ENCODE measurements at places on chromosomes 11 and 22.
A peak's percentile ranks its signal among the peaks of the same experiment; 100 is the strongest.

DNA sequence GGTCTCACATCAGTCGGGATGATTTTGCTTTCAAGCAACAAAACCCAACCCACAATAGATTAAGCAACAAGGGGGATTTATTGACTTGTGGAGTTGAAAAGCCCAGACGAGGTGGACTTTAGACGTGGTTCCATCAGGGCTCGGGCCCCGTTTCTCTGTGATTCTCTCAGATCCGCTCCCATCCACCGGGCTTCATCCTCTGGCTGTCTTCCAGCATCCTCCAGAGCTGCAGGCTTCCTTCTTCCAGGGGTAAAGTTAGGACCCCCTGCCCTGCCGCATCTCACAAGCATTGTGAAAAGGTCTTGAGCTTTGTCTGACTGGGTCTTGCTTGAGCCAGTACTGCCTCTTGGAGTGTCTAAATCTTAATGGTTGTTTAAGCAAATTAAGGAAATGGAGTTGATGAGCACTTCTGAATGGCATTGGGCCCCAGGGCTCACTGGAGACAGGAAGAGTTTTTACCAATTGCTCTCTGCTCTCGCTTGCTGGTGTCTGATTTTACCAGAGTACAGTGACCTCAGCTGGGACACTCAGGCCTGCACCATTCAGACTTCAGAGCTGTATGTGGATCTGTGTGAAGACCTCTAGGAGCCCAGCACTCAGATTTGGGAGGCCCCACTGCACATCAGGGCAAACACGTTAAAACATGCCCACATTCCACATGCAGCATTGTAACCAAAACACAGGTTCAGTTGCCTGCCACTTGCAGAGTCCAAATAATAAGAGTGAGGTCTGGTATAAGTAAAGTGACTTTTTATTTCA is 13.5 kb upstream of the FTH1 start:
- no peak for DNase-seq

- no peak for DNase-seq
Observed at GRCh38 chr11:69642549-69642912, 1.6 kb downstream of the CCND1 start.

- DNase-seq = no peak
Observed at GRCh38 chr22:43532301-43533155, 120.7 kb downstream of the MPPED1 start.

- DNase-seq = no peak
Observed at GRCh38 chr11:86230921-86231434, 13.6 kb upstream of the EED start.

DNA sequence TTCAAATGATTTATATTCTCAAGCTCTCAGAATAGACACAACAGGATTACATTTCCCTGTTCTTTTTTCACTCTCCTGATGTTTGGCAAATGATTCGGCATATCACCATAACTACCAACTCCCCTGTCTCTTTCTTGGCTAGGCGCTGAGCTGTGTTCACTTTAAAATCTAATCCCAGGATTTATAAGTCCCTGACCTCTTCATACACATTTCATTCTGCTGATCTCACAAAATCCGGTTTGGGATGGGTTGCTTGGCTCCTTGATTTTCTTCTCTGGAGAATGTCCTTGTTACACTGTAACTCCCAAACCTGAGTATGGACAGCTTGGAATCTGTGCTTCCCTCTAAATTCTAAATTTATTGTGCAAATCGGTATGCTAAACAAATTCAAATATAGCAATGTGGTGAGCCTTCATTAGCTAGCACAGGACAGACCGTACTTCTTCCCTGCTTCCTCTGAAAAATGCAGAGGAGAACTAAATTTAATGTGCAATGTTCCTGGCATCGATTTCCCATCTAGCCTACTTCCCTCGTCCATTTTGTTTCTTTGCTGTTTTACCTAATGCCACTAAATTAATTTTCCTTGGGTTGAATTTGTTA is 858.5 kb upstream of the FAT3 start:
- no peak for DNase-seq

GRCh38 chr11:74449369-74449931 is 17.9 kb downstream of the KCNE3 start:
- DNase-seq = peak; percentile 91

DNA sequence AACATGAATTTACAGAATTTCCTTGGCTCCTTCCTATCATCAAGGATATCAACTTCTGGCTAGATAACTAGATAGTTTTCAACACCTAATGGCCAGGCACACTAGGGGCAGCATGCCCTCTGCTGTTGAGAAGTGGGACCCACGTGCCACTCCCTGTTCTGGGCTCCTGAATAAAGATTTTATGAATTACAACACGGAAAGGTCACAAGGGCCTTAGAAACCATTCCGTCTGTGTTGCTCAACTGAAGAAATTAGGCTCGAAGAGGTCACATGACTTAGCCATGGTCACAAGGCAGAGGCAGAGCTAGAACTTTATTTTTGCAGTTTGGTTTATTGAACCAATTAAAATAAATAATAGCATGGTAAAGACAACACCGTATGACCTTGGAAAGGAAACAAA is 36.0 kb downstream of the PRCP start:
- DNase-seq = peak; percentile 71

DNA sequence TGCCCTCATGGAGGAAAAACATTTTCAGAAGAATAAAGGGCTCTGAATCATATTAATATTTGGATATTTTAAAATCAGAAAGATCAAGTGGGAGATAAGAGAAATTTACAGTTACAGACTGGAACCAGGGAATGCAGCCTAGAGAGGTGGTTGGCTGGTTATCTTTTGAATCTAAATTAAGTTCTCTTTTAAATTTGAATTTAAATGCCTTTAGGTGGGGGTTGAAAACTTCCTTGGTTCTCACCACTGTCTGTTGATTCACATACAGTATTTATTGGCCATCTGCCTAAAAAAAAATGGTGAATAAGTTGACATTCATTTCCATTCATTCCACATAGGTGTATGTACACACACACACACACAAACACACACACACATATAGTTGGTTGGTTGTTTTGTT is 35.7 kb upstream of the PTPRJ start:
- DNase-seq = no peak

- no peak for DNase-seq
Observed at GRCh38 chr11:6489306-6489705, 7.8 kb upstream of the DNHD1 start.

- DNase-seq = no peak
Observed at GRCh38 chr22:24730864-24731263, 43.7 kb downstream of the PIWIL3 start.

GRCh38 chr11:5521540-5521939 is 5.0 kb upstream of the UBQLNL start:
- DNase-seq = no peak

GRCh38 chr11:111283945-111284481 is 14.3 kb upstream of the POU2AF3 start:
- DNase-seq = no peak

DNA sequence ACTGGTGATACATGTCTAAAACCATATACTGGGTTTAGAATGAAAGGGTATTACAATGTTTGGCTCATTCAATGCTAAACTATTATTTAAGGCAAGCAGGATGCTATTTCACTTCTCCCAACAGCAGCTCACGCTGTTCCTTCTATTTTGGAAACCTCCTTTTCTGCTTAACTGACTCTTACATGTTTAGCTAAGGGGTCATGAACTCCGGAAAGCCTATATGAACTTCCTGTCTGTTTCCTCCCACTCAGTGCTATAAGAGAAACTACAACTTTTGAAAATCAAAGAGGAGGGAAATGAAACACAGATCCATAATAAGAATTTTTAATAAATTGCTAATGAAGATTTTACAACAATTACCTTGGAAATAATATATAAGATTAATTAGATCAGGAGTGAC is 30.9 kb downstream of the SLC36A4 start:
- DNase-seq = no peak

DNA sequence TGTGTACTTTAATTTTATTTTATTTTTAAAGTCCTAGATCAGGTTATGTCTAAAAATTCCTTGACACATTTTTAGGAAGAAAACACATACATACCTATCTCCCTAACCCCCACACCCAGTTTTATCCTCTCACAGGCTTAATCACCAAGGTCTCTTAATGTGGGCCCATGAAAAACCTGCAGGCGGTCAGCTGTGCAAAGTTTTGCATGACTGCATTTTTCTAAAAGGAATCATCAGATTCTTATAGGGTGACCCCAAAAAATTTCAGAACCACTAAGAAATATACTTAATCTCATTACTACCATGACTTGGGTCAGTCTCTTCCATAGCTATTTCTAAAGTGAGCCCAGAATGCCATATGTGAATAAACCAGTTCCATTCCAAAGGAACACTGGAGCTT is 19.8 kb downstream of the SAA1 start:
- no peak for DNase-seq

DNA sequence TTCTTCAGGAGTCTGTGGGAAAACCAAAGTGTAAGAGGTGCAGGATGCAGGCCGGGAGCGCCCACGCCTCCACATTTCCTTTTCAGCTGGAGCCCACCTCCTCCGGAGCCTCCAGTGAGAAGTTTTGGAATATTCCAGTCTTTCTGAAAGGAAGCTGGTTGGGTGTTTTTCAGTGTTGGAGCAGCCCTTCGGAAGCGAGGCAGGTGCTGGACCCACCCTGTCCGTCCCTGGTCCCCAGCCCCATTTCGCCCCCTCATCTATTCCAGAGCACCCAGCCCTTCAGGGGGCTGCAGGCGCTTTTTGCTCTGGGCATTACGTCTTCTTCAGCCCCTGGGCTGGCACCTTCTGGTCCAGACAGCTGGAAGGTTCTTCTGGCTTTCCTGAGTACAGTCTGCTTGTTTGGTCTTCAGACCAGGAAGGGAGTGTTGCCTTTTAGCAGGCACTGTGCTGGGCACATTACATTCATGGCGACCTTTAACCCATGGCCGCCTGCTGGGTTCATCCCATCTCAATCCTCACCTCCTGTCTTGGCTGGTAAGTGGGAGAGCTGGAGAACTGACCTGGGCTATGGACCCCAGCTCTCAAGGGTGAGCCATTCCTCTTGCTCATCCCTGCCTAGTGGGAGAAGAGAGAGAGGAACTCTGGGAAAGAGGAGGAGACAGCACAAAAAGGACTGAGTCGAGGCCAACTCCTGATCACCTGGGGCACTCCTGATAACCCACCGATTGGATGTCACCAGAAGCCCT is 710 bp upstream of the THY1 start:
- no peak for DNase-seq

GRCh38 chr11:43810929-43811596 is 69.6 kb upstream of the ALKBH3 start:
- peak; percentile 46 for DNase-seq

- no peak for DNase-seq
Observed at GRCh38 chr22:25453557-25453956, 110.9 kb upstream of the GRK3 start.

- peak; percentile 24 for DNase-seq
Observed at GRCh38 chr11:11841116-11841722, 553 bp upstream of the USP47 start.

GRCh38 chr22:19478045-19478900 is 720 bp downstream of the UFD1 start:
- no peak for DNase-seq

- no peak for DNase-seq
Observed at GRCh38 chr11:65790104-65790901, 3.4 kb downstream of the OVOL1 start.

DNA sequence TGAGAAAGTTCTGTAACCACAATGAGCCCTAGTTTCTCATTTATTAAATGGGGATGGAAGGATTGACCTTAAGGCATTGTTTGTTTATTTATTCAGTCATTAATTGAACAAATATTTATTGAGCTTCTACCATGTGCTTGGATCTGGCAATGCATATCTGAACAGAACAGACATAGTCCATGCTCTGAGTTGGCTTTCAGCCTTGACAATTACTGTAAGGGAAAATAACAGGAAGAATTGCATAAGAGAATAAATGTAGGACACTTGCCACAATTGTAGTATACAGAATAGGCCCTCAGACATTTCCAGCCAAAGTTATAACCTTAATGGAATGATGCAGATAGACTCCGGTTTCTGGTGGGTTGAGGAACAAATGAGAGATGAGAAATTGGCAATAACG is 160.5 kb upstream of the TTC12 start:
- DNase-seq = peak; percentile 64

DNA sequence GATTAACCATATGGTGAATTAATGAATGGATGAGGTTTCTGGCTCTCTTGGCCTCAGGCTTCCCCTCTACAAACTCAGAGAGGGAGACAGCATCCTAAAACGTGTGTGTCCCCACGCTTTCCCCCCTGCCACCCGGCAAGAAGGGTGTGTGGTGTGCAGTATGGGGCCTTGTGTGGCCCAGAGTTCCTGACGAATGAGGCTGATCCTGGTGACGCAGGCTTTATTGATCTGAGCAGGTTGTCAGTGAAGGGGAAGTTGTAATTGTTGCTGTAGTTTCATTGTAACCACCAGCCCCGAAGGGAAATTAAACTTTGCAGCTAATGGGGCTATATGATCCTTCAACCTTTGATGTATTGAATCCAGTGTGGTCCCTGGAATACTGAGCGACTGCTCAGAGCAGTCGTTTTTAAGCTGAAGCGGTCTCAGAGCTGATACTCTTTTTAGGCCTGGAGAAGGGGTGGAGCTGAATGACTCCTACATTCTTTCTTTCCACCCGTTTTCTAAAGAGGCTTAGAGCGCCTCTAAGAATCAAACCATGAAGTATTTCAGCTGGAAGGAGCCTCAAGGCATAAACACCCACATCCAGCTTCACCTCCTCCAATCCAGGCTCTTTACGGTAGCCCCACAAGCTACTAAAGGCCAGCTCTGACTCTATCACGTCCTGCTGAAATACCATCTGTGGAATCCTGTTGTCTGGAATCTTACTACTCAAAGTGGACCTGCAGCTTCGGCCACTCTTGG is 284.7 kb downstream of the MIAT start:
- DNase-seq = no peak

- DNase-seq = no peak
Observed at GRCh38 chr22:32307617-32308016, 50.0 kb upstream of the RFPL3 start.

DNA sequence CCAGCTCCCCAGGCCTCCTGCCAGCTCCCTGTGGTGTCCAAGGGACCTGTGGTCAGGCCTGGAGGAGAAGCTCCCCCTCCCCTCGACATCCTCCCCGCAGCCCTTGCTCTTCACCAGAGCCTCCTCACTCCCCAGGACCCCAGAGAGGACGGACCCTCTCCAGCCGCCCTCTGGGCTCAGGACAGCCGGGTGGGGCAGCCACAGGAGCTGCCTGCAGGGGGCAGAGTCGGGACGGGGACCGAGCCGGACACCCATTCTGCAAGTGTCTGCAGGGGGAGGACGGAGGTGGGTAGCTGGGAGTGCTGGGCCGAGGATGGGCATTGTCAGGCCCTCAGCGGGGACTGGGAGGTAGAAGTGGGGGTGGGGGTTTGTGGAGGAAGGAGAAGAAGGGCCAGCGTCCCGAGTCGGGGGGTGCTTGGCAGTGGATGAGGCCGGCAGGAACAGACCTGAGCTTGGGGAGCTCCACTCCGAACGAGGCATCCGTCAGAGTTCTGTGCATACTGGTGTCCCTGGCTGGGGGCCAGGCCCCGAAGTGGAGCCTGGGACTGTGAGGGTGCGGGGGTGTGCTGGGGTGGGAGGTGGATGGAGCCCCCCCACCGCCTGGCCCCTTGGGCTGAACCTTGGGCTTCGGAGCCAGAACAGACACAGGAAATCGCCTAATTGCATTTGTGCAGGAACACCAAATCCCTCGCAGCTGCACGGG is 15.2 kb downstream of the PRR33 start:
- DNase-seq = peak; percentile 73

- no peak for DNase-seq
Observed at GRCh38 chr11:7793233-7793632, 3.5 kb downstream of the OR5P2 start.

- no peak for DNase-seq
Observed at GRCh38 chr11:61793829-61794204, 1.1 kb downstream of the FEN1 start.

GRCh38 chr11:92709329-92709728 is 260.1 kb upstream of the MTNR1B start:
- DNase-seq = no peak

Data from fibroblast of pulmonary artery (primary cell).